ENCODE measurements at places on chromosomes 1 and 21.

- no peak for DNase-seq
Observed at GRCh38 chr1:24555591-24556413, at the start of gene NCMAP. NCMAP (plus strand) TSS chr1:24556087; CDS start chr1:24595431, 39,344 bp downstream.

DNA sequence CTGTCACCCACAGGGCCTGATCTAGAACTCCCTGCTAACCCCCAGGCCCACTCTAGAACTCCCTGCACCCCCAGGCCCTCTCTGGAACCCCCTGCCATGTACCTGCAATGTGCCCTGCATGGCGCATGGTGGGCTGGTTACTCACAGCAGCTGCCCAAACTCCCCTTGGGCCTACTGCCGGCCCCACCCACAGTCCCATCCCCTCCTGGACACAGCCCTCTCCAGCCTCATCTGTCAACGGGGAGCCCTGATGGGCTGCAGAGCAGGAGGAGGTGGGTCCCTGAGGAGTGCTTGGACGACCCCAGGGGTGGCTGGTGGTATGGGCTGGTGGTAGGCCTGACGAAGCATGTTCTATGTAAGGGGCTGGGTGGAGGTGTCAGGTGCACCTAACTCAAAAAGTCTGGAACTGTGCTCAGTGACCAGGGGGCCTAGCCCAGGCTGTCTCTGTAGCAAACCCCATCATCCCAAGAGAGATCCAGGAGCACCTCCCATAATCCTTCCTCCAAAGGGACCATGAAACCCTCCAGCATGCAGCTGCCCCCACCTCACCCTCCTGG lies 19.0 kb upstream of the PRSS38 start:
- DNase-seq, result no peak

DNA sequence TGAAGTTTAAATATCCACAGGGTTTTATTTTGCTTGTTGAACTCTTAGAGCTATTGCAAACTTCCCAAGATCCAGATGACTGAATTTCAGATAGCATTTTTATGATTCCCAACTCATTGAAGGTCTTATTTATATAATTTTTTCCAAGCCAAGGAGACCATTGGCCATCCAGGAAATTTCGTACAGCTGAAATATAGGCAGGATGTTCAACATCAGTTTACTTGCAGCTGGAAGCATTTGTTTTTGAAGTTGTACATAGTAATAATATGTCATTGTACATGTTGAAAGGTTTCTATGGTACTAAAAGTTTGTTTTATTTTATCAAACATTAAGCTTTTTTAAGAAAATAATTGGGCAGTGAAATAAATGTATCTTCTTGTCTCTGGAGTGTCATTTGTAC lies 32.8 kb upstream of the DDR2 start:
- no peak for DNase-seq

- DNase-seq, result no peak
Observed at GRCh38 chr1:244212797-244213475, 161.9 kb downstream of the ZBTB18 start.

- DNase-seq, result no peak
Observed at GRCh38 chr1:19771350-19771749, 28.4 kb downstream of the TMCO4 start.

DNA sequence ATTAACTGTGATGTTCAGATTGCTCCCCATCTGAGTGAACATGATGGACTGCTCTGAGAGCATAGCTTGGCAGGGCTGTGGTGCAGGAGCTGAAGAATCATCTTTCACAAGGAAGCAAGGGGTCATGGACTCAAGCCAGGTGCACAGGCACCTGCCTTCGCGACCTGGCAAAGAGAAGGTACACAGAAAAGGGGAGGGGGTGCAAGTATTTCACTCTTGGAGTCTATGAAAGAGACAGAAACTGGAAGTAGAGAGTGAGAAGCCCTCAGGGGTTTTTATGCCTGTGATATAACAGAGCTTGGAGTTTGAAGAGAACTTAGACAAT lies 232.6 kb upstream of the PLXNA2 start:
- no peak for DNase-seq

- no peak for DNase-seq
Observed at GRCh38 chr1:8746554-8746953, 70.9 kb downstream of the RERE start.

GRCh38 chr1:237478842-237479241 lies 411.9 kb downstream of the ZP4 start:
- no peak for DNase-seq

DNA sequence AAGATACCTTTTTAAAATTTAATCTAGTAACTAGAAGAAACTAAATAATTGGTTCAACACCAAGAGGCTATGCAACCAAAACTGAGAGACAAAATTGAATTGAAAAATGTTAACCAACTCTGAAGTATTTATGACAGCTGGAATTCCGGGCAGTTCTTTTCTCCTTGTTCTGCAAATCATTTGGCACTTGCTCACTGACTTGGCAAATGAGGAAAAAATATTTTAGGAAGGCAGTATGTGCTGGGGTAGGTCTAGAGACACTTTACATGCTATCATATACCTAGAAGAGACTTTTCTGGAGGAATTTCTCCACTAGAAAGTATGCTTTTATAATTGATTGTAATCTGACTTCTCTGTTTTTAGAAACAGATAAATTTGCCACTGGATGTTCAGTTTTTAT lies 22.1 kb upstream of the SH3D21 start:
- no peak for DNase-seq

DNA sequence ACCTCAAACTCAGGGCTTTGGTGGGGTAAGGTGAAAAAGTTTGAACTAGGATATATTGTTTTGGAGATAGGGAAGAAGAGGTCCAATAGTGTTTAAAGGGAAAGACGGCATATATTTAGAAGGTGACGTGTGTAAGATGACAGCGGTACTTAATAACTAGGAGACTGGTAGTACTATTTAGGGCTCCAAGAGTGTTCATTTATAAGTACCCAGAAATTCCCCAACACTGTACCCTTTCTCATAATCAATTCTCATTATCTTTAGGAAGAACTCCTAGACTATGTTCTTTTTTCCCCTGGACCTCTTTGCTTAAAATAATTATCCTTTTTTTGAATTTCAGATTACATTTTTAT lies 1.5 kb downstream of the LYPLAL1 start:
- DNase-seq, result no peak

GRCh38 chr1:94926915-94927404 lies at the start of gene CNN3:
CNN3 (minus strand) TSS chr1:94927110; CDS start chr1:94926894, 216 bp downstream.
- DNase-seq, result peak; percentile 26

DNA sequence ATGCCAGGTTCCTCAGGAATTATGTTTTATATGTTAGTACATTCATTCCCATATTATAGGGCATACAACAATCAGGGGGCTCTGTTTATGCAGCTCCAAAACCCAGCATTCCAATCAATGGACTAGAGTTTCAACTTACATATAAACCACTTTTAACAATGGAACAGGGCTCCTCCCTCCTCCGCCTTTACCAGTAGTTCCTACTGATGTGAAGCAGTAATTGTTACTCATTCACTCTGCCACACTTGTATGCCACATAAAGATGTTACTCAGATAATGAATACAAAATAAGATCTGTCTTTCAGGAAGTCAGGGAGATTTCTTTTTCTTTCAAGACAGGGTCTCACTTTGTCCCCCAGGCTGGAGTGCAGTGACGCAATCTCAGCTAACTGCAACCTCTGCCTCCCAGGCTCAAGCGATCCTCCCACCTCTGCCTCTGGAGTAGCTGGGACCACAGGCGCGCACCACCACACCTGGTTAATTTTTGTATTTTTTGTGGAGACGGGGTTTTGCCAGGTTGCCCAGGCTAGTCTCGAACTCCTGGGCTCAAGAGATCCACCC lies 17.1 kb downstream of the ZNF281 start:
- no peak for DNase-seq

DNA sequence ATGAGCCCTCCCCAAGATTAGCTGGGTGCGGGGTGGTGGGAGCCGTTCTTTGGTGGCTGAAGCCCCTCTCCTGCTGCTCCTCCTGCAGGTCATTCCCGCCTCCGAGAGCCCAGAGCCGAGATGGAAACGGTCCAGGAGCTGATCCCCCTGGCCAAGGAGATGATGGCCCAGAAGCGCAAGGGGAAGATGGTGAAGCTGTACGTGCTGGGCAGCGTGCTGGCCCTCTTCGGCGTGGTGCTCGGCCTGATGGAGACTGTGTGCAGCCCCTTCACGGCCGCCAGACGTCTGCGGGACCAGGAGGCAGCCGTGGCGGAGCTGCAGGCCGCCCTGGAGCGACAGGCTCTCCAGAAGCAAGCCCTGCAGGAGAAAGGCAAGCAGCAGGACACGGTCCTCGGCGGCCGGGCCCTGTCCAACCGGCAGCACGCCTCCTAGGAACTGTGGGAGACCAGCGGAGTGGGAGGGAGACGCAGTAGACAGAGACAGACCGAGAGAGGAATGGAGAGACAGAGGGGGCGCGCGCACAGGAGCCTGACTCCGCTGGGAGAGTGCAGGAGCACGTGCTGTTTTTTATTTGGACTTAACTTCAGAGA lies 448 bp downstream of the G0S2 start:
- DNase-seq, result no peak

DNA sequence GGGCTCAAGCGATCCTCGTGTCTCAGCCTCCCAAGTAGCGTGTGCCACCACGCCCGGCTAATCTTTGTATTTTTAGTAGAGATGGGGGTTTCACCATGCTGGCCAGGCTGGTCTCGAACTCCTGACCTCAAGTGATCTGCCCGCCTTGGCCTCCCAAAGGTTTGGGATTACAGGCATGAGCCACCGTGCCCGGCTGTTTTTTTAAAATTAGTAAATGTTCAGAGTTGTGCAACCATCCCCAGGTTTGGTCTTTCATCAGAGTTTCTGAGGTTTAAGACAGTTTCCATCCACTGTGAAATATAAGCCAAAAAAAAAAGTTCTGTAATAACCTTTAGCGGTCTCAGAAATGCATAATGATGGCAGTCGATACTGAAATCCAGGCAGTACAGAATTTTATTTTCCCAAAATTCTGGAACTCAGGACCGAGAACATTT lies 550 bp upstream of the SYT11 start:
- DNase-seq, result no peak

GRCh38 chr1:160954158-160955104 lies at the start of gene ITLN2:
ITLN2 (minus strand) TSS chr1:160954809; CDS start chr1:160954741, 68 bp downstream.
- no peak for DNase-seq

GRCh38 chr1:221264848-221265247 lies 385.6 kb downstream of the HLX start:
- DNase-seq, result no peak

- DNase-seq, result no peak
Observed at GRCh38 chr1:226679853-226680516, 59.1 kb downstream of the ITPKB start.

- no peak for DNase-seq
Observed at GRCh38 chr1:204126956-204127355, 24.9 kb downstream of the ETNK2 start.

DNA sequence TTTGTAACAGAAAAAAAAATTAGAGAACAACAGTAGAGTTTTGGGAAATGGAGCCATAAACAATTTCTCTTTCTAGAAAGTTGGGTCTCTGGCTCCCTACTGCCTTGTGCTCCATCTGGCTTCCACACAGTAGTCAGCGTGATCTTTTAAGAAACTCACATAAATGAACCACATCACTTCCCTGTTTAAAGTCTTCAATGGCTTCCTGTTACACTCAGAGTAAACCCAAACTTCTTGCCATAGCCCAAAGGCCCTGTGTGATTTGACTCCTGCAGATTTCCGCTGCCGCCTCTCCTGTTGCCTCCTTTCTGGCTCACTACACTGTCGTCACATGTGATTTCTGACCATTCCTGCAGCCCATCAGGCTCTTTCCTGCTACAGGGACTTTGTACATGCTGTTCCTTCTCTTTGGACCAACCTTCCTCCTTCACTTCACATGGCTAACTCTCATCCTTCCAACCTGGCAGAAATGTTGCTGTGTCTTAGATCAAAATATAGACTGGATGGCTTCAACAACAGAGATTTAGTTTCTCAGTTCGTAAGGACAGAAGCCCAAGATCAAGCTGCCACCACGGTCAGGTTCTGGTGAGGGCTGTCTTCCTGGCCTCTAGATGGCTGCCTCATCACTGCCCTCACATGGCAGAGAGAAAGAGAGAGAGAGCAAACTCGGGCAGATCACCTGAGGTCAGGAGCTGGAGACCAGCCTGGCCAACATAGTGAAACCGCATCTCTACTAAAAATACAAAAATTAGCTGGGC lies 34.0 kb downstream of the OPRD1 start:
- no peak for DNase-seq

DNA sequence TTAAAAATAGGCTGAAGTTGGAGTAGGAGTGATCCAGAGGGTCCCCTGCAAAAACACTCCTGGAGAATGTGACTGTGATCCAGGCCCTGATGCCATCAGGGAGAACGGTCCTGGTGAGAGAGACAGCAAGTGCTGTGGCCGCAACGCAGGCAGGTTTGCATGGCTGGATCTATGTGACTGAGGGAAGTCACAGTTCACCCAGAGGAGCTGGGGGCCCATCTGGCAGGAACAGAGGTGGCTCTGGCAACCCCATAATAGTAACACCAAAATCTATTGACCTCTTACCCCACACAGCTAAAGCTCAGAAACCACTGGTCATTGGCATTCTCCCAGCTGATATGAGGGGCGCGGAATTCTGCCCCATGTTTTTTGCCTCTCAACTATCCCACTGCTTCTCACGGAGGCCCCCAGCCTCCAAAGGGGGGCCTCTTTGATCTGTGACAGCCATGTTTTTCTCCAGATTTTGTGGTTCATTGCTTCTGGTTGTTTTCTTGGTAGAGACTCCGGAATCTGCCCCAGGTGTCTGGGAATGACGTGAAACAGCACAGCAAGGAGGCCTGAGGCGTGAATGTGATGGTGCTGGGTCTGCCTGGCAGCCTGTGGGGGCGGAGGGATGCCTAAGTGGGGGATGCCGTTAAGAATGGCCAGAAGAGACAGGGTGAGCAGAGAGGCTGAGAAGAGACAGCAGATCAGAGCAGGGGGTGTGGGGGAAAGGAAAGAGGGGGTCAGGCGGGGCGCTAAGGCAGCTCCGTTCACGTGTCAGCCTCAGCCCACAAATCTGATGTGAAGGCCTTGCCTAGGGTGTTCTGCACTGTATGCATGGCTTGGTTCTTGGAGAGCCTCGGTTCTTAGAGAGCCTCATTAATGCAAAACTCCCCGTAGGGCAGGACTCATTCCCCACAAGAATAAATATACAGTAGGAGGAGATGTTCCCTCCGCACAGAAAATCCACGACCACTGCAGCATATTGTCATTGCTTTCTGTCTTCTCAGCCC lies 23.5 kb downstream of the CASP9 start:
- DNase-seq, result no peak

DNA sequence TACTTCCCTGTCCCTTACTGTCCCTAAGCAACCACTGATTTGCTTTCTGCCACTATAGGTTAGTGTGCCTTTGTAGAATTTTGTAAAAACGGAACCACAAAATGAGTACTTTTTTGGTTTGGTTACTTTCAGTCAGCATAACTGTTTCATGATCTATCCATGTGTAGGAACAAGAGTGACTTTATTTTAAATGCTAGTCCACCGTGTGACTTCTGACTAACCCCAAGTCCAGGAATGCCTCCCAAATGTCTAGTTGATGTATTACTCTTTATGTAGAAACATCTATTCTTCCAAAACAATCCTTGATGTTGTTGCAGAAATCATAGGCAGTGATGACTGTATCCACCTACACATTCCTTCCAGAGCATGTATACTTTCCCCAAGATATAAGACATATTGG lies 21.3 kb downstream of the ATPAF1 start:
- no peak for DNase-seq

- no peak for DNase-seq
Observed at GRCh38 chr1:30362603-30362990, 360.8 kb downstream of the MATN1 start.
